ENCODE measurements at places on chromosomes 1 and 21.

DNA sequence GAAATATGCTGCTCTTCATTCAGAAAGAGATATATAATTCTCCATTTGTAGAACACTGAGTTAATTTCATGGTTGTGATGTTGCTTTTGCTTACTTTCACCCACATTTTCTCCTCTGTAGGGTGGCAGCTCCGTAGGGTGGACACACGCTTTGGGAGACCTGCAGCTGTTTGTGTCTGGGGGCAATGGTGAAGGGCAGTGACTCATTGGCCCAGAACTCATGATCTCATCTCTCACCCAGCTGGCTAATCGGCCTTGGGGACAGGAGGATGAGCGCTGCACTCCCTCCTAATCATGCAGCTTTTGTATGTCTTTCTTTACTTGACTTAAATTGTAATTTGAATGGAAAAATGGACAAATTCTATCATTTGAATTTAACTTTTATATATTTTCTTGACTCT lies 9.6 kb downstream of the DISC1 start:
- peak; percentile 26 for DNase-seq

GRCh38 chr1:100700586-100700985 lies 19.0 kb upstream of the VCAM1 start:
- no peak for DNase-seq

DNA sequence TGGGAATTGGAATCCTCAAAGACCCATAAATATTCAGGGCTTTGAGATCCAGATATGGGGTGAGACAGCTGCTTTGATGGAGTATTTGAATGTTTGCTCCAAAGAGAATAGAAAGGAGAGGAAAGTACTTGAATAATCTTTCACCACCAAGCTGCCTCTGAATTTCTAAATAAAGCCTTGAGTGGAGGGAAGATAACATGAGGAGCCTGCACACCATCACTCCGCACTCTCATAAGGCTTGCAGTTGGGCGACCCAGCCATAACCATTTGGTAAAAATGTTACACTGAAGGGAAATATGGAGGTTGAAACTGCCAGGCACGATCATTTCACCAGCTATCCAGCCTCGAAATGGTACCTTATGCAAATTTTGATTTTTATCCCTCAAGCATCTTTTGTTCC lies 38.4 kb downstream of the VCAM1 start:
- DNase-seq = no peak

DNA sequence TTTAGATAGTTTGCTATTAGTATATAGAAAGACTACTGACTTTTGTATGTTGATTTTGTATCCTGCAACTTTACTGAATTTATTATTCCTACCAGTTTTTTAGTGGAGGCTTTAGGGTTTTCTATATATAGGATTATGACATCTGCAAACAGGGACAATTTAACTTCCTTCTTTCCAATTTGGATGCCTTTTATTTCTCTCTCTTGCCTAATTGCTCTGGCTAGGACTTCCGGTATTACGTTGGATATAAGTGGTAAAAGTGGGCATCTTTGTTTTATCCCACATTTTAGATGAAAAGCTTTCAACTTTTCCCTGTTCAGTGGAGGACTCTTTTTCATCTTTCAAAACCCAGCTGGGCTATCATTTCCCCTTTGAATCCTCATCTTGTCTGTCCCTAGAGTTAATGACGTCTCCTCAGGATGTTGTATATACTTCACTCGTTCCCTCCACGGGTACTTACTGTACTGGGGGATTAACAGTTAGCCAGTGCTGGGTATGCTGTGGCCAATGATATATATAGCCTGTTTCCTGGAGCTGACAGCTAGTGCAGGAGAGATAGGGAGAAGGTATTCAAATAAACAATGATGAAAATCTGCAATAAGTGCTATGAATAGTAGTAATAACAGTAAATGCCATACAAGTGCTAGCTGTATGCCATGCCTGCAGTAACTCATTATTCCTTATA lies 9.8 kb downstream of the ACOT11 start:
- DNase-seq = no peak

DNA sequence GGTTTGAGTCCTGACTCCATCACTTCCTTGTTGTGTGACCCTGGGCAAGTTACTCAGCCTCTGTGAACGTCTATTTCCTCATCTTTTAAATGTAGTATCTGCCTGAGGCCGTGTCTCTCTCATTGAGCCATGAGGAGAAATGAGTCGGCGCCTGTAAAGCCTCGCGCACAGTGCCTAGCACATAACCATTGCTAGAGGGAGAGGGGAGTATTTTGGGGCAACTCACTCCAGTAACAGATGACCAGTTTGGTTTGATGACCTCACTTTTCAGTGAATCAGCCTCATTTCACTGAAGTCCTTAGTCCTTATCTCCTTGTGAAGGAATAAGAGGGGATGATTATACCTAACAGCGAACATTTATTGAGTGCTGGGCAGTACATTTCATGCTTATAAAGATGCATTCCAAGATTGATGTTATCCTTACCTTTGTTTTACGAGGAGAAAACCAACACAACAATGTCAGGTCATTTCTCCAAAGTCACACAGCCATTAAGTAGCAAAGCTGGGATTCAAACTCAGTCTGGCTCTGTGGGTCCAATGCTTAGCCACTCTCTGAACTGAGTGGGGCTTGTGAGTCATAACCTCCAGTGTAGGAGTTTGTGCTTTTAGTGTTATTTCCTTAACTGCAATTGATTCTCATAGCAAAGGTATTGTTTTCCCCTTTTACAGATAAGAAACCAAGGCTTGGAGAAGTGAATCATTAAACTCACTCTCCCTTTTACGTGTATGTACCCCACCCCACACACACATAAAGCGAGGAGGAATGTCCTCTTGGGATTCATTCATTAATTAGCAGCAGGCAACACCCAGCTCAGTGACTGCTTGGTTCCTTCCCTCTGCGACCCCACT lies 25.9 kb downstream of the KCNC4 start:
- DNase-seq = peak; percentile 53

- no peak for DNase-seq
Measured at GRCh38 chr1:14735841-14736240, 137.4 kb downstream of the KAZN start.

- no peak for DNase-seq
Measured at GRCh38 chr1:213533125-213533524, 454.6 kb upstream of the PROX1 start.

- no peak for DNase-seq
Measured at GRCh38 chr1:69702085-69702484, 134.4 kb downstream of the LRRC7 start.

- no peak for DNase-seq
Measured at GRCh38 chr1:39394598-39394997, 96.8 kb upstream of the BMP8A start.

DNA sequence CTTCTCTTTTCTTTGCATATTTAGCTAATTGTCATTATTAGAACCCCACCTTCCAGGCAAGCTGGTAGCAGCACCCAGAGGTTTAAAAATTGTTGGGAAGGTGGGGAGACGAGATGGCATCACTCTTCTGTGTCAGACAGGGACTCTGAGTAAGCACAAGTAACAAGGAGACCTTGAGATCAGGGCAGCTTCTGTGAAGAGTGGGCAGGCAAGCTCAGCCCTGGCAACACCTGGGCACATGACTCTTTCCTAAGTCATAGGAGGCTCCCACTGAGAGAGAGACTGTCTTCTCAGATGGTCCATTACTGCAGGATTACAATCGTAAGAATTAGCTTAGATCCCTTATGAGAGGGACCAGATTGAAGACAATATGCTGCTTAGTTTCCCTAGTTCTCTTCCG lies 183.5 kb downstream of the BRINP2 start:
- no peak for DNase-seq

DNA sequence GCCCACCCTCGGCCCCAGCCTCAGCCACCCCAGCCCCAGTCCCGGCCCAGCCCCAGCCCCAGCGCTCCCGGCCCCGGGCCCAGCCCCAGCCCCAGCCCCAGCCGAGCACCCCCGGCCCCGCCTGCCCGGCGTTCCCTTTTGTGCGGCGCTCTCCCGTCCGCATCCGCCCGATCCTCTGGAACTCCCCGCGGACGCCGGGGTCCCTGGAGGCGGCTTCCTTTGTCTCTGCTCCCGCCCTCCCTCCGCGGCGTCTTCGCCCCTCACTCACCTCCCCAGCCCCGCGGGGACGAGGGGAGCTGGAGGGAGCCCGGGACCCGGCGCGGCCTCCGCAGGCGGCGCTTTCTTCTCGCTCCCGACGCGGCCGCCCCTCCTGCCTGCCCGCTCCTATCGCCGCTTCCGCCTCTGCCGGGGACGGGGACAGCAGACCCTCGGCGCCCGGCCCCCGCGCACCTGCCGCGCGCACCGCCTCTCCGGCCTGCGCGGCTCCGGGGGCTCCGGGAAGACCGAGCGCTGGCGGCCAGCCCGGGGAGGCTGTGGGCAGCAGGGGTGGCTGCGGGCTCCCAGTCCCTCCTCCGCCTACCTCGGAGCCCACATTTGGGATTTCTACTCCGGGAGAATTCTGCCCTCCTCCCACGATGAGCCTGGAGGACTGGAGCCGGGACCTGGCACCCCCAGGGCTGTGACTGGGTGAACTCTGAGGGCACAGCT lies 14.0 kb downstream of the AGRN start:
- no peak for DNase-seq

GRCh38 chr1:167247754-167248153 lies 27.1 kb downstream of the POU2F1 start:
- no peak for DNase-seq

DNA sequence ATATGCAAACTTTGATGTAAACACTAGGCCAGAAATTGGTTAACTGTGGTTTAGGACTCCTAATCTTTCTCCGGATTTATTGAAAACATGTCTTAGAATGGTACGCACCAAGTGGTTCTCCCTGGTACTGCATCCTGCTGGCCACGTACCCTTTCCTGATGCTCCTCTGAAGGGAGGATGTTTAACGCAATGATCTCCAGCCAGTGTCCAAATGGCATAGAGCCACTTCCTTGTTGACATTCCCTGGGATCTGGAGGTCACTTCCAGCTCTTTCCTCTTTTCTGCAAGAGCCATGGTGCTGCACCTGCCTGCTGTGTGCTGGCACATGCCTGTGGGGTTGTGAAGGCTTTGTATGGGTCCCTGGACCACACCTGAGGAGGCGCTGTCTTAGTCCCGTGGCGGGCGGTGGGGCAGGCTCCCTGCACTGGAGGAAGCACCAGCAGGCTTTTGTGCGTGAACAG lies 53.9 kb downstream of the GALNT2 start:
- no peak for DNase-seq

DNA sequence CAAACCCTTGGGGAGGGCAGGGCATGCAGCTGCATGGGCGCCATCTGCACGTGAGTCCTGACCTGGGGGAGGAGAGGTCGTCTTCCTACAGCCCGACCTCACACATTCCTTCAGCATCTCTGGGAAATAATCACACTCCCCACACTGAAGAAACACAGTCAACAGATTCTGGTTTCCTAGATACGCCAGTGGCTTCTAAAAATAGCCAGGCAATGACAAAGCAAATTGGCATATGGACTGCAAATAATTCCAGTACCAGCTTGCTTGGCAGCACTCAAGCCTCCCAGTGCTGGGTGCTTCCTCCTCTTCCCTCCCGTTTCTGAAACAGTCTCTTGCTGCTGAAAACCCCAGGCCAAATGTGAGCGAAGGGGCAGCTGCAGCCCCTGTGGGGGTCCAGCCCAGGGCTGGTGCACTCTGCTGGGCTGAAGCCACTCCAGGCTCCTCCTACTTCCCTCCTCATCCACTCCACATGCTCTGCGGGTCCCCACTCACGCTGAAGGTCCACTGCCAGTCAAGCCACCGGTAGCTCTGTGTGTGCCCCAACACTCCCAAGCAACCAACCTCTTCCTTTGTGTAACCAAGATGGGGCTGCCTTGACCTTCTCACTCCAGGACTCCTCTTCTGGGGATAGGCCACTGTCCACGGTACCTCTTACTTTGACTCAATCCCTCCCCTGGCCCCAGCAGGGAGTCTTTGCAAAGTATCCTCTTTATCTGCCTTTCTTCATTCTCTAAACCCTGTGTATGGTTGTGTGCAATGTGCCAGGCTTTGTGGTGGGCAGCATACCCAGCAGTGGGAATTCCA lies 69.0 kb downstream of the KCND3 start:
- DNase-seq = no peak

- no peak for DNase-seq
Measured at GRCh38 chr1:85943526-85943925, 213.0 kb downstream of the COL24A1 start.

DNA sequence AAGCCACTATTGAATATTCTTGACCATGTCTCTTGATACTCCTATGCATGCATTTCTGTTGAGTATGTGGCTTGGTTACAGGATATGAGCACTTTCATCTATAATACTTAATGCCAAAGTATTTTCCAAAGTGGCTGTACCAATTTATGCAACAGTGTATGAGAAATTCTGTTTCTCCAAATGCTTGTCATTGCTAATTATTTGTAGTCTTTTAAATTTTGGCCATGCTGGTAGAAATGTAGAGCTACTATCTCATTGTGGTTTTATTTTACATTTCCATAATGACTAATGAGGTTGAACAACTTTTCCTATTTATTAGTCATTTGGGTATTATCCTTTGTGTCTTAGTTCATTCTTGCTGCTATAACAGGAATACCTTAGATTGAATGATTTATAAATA lies 71.4 kb upstream of the TSPAN2 start:
- no peak for DNase-seq

DNA sequence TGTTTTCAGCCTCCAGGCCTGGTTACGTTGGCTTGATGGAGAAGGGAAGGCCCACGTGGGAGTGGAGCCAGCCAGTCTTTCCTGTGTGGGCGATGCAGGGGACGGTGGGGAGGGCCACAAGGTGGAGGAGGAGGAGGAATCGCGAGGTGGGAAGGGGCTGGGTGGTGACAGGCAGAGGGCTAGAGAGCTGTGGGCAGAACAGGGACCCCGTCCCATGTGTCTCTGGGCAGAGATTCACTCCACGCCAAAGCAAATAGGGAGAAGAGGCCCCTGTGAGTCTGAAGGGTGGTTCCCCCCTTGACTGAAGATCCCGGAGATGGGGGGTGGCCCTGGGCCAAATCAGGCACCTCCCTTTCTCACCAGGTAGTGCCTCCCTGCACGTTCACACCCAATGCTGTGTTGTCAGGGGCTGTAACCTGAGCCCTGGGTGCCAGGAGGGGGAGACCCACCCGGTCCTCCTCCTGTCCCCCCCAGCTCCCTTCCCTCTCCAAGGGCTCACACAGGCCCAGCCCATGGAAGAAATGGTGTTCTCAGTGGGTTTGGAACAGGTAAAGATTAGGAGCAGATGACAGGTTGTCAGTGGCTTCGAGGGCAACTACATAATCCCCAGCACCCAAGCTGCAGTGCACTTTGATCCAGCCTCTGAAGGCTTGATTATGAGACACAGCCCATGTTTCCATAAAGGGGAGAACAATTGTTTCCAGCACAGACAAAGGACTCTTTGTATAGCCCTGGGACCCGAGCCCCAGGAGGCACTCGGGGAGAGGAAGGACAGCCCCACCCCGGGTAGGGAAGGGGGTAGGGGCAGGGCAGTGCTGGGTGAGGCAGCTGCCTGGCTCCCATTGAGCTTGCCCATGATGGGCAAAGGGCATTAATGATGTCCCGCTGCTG lies 37.7 kb upstream of the GPR37L1 start:
- no peak for DNase-seq

DNA sequence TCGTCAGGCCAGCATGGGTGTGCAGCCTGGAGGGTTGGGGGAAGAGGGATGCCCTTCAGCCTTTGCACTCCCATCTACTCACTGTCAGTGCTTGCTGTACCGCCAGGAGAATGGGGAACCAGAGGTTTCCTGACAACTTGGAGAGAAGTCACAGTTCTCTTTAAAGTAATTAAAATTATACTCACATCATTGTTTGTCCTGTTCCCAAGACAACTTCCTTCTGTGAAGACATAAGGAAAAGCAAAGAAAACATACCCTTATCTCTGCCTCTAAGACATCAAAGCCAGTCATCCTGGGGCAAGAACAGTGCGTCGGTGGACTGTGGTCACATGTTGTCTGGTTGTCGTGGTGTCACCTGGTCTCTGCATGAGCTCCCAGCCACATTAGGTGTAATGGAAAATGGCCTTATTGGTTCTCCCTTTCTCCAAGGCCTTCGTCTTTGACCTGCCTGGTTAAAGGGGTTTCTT lies 17.6 kb downstream of the TRAF5 start:
- DNase-seq = no peak
